Suppressor macrophage (primary cell): ENCODE measurements at places on chromosomes 4 and X.

DNA sequence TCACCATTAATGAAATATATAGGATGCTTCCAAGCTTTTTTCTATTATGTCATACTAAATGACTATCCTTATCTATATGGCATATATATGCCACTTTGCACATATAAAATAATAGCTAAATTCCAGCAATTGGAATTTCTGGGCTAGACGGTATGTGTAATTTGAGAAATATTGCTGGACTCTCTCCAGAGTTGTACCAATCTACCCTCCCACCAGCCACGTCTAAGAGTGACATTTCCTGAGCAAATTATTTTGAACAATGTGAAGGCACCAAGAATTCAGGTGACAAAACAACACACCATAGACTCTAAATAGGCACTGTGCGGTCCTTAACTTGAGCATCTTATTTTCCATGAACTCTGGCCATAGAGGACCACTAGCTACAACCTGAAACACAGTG is 62.3 kb downstream of the RFC1 start:
- DNase-seq: no peak

DNA sequence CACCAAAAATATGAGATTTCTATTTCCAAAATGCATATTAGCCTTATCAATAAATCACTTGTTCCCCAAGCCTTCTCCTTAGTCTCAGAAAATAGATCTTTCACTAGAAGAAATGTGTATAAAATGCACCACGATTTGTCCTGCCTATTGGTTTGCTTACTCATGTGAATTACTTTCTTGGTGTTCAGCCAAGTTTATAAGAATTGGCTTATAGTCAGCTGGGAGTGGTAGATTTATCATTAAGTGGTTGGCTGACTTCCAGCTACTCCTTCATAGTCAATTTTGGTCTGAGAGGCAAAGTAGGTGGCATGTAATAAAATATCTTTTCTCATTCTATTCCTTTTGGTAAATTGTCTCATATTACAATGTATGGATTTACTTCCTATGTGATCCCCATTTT is 1.3 kb downstream of the SULT1E1 start:
- DNase-seq: no peak

GRCh38 chr4:6647582-6648230 is 7.2 kb downstream of the MRFAP1 start:
- DNase-seq: no peak

DNA sequence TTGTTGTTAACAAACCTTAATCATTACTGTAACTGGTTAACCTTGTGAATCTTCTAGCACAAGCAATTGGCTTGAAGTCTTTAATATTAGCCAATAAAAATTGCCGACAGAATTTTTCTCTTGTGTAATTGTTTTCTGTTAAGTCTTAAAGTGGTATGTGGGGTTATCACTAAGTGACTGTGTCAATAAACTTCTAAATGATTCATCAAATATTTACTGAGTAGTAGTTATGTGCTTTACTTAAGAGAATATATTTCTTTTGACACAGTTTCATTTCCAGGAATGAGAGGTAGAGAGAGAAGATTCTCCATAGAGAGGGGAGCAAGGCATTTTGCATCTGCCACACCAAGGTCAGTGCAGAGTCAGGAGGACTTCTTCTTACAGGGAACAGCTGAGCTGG is 2361.6 kb upstream of the AGA start:
- no peak for DNase-seq

DNA sequence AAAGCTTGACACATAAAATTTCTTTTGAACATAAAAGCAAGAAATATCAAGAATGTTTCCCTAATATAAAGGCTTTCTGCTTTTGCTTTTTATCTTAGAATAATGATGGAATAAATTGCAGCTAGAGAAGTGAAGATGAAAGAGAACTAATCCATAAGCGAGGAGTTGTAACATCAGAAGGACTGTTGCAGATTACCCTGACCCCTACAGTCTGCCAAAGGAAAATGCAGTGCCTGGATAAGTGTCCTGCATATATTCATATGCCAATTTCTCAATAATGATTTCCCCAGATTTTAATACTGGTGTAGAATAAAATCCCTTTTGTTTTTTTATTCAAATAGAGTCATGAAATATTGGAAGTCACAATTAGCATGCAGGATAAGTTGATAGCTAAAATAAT is 115.9 kb downstream of the MAGEC2 start:
- DNase-seq: no peak
